Germinal center (tissue), 1 donor: ENCODE measurements at places on chromosomes 11 and 22.

GRCh38 chr11:115607621-115608221 lies 103.5 kb upstream of the CADM1 start:
- no peak for DNase-seq

DNA sequence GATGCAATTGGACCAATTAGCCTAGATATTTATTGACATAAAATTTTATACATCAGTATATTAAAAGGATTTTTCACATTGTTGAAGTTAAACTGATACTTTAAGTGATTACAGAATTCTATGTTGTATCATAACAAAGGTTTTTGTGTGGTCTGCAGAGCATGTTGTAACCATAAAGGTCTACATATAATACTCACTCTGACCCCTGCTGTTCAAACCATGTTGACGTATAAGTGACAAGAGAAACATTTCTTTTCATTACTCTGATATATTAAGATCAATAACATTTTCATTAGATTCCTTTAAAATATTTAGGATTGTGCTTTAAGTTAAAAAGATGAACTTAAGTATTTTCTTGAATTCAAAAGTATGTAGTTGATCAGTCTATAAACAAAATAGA lies 63.9 kb downstream of the GAS2 start:
- no peak for DNase-seq

GRCh38 chr11:86245369-86246292 lies 1.1 kb downstream of the EED start:
- DNase-seq = peak; percentile 22

DNA sequence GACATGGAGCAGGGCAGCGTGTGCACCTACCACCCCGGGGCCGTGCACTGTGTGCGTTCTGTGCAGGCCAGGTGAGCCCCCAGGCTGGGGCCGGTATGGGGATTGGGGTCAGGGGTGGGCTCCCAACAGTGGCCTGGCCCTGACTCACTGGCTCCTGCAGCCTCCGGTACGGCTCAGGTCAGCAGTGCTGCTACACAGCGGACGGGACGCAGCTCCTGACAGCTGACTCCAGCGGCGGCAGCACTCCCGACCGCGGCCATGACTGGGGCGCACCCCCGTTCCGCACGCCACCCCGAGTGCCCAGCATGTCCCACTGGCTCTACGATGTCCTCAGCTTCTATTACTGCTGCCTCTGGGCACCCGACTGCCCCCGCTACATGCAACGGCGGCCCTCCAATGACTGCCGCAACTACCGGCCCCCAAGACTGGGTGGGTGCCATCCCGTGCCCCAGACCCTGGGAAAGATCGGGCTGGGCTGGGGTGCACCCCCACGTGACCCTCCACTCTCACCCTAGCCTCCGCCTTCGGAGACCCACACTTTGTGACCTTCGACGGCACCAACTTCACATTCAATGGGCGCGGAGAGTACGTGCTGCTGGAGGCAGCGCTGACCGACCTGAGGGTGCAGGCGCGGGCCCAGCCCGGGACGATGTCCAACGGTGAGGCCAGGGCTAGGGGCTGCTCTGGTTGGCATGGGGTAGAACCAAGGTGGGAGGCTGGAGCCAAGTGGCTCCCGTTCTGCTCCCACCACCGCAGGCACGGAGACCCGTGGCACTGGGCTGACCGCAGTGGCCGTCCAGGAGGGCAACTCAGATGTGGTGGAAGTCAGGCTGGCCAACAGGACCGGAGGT lies 4.4 kb downstream of the SUSD2 start:
- DNase-seq = no peak

GRCh38 chr22:48319321-48320047 lies 1508.2 kb downstream of the BRD1 start:
- no peak for DNase-seq

GRCh38 chr11:114159802-114160632 lies 100.5 kb downstream of the ZBTB16 start:
- DNase-seq = peak; percentile 61

GRCh38 chr11:20310137-20310536 lies 53.4 kb upstream of the HTATIP2 start:
- no peak for DNase-seq

GRCh38 chr11:123519055-123519796 lies 89.2 kb downstream of the GRAMD1B start:
- DNase-seq = no peak
